ENCODE measurements at places on chromosomes 2 and 18.
A peak's percentile ranks its signal among the peaks of the same experiment; 100 is the strongest.

DNA sequence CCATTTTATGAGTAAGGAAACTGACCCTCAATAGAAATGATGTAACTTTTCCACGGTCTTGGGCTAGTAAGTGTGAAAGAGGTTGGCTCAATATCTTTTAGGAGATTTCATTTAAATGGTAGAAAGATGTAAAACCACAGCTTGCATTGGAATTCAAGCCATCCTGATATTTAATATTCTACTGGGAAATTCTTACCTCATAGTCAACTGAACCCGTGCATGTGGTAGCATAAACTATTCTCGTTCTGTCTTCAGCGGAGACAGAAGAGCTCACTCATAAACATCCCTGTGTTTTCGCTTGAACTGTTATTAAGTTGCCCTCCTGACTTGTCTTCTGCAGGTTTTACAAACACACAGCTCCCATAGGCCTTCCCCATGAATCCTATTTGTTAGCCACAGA is 8.5 kb upstream of the SPATS2L start:
- no peak for DNase-seq

DNA sequence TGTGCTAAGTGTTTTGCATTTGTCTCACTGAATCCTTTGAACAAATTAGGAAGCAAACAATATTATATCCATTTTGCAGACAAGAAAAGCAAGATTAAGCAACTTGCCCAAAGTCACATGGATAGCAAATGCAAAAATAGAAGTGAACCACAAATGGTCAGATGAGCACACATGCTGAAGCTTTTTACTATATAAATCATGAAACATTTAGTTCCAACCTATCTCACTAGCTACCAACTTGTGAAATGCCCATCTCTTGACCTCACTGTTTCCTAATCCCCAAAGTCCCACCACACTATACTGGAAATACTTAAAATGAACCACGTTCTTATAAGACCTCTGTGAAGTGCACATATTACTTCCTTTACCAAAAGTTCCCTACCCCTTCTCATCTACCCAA is 380.5 kb downstream of the ERBB4 start:
- DNase-seq: no peak

GRCh38 chr2:198322275-198322674 is 517.9 kb downstream of the PLCL1 start:
- DNase-seq: no peak

DNA sequence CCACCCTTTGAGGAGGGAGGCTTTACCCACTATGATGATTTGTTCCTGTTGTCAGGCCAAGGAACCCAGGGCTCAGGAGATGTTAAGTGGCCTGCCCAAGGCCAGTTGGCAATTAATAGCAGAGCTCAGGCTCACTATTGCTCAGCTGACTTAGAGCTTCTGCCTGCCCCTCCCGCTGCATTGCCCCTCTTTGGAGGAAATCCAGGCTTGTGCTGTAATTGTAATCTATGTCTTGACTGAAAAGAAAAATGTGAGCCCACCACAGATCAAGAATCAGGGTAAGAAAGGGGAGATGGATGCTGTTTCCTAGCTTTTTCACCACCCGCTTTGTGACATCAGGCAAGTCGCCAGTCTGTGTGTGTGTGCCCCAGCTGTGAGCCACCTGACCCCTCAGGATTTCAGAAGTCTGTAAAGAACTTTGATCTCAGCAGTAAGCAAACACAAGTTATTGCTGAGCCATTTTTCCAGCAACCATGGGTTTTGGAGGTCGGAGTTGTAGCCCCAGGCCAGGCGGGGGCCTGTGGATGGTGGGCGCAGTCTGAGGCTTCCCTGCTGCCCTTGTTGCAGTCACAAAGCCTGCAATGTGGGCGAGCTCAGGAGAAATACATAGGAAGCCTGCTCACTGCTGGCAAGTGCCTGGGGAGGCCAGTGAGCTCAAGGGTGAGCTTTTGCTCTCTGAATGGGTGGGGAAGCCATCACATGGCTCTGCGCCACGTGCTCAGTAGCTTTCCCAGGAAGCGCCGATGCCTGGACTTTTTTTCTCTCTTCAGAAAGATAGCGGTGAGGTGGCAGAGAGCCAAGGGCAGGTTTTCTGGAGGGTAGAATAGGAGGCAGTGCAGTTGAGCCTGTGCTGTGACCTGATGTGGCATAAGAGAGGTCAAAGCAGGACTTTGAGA is 6.1 kb downstream of the CABLES1 start:
- peak; percentile 49 for DNase-seq

DNA sequence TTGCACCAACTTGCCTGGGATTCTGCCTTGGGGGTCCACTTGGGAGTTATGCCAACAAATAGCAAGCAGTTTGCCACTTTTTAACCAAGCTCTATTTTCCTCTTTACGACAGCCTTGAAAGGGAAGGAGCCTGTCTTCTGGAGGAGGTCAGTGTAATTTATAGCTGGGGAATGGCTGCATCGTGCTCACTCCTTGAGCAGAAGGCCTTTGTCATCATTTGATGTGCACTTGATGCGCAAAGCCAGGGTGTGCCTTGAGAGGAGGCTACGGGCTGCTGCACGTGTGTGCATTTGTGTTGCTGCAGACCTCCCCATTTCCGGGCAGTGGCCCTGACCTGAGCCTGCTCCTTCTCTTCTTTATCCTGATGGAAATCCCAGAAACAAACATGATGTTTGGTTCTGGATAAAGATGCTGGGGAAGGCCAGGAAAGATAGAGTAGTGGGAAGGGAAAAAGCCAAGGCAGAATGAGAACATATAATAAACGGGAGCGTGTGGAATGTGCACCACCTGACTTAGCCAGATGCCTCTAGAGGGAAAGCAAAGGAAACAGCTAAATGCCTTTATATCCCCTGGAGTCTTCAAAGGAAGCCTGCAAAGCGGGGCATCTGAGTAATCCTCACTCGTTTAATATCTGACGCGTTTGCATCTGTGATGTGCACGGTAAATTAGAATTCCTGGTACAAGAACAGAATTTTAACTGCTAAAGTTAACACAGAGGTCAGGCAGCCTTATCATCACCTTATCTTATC is 68.3 kb upstream of the ZNF521 start:
- DNase-seq: no peak

DNA sequence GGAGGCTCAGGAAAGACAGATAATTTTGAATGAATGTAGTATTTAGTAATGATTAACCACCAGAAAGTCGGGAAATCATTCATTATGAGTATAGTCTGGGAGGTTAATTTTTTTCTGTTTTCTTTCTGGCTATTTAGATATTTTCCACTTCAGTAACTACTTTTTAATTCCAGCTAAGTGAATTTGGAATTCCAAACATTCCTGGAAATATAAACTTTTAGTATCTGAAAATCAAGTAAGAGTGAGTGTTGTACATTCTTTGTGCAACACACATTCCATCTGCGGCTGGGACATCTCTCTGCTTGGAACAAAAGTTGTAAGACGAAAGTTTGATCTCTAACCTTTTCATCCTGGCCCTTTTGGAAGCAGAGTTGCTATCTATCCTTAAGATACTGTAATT is 275.7 kb upstream of the SPRED2 start:
- no peak for DNase-seq

- no peak for DNase-seq
These were observed 9.9 kb upstream of the NPC1 start for GRCh38 chr18:23596183-23596582.

GRCh38 chr2:234403074-234403473 is 93.8 kb downstream of the ARL4C start:
- no peak for DNase-seq

- DNase-seq: no peak
These were observed 110.9 kb upstream of the COPS8 start for GRCh38 chr2:236974752-236975151.

DNA sequence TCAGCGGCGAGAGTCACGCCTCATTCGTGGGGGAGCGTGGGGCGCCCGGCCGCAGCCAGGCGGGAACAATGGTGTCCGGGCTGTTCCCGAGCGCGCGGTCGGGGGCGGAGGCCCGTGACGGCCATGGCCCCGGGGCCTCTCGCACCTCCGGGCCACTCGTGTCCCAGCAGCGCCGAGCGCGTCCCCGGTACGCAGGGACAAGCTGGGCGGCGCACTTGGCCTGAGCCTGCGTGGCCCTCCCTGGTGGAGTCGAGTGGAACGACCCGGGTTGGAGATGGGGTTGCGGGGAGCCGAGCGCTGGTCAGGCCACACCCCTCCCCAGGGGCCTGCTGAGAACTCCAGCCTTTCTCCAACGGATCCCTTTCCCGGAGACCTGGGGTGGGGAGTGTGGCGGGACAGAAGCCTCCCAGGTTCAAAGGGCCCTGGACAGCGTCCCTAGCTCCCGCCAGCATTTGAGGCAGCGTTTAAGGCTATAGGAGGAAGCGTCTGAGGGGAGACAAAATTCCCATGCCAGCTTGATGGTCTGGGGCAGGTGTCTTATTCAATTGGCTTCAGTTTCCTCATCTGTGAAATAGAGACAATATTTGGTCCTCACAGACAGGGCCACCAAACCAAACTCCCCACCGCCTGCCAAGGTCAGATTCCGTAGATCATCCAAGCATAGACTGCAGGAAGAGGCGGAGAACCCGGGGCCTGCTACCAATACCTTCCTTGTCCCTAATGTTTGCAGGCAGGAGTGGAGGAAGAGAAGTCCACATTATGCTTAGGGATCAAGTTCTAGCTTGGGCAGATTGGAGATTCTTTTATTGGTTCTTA is 553 bp downstream of the CNDP2 start:
- peak; percentile 20 for DNase-seq

GRCh38 chr18:47531717-47532116 is 280.3 kb upstream of the SKOR2 start:
- DNase-seq: no peak

GRCh38 chr2:26396734-26397298 is 4.9 kb upstream of the DRC1 start:
- no peak for DNase-seq

- no peak for DNase-seq
These were observed 58.4 kb upstream of the POMC start for GRCh38 chr2:25226827-25227226.

GRCh38 chr2:212354382-212354781 is 184.2 kb downstream of the ERBB4 start:
- no peak for DNase-seq

DNA sequence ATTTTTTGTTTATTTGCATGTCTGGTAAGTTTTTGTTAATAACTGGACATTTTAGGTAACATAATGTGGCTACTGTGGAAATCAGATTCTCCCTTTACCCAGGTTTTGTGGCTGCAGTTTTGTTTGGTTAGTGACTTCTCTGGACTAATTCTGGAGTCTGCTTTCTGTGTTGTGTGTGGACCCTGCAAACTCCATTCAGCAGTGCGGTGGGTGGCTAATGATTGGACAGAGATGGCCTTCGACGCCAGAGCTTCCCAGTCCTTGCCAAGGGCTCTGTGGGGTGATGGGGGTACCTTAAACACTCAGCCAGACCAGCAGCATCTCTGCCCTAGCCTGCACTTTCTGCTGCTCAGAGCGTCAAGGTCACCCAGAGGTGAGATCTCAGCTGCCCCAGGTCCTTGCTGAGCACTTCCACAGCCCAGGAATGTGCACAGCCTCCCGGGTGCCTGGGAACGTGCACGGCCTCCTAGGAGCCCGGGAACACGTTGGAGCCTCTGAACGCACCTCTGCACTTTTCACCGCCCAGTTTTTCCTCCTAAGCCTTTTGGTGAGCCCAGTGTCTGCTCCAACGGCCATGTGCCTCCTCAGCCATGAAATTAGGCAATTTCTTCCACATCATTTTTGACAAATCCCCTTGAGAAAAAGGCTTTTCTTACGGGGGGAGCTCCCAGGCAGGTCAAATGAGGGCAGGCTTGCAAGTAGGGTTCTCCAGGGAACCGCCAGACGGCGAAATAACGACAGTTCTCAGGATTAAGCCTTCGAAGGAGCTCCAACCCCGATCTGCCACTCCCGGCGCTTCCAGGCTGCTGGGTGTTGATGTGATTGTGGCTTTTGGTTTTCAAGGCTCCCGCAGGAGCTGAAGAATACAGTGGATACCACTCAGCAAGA is 35.2 kb upstream of the KLF11 start:
- DNase-seq: no peak

- DNase-seq: no peak
These were observed 1416.4 kb downstream of the DSC3 start for GRCh38 chr18:29626094-29626493.

- peak; percentile 39 for DNase-seq
These were observed 76.2 kb downstream of the CDK15 start for GRCh38 chr2:201882353-201883090.

DNA sequence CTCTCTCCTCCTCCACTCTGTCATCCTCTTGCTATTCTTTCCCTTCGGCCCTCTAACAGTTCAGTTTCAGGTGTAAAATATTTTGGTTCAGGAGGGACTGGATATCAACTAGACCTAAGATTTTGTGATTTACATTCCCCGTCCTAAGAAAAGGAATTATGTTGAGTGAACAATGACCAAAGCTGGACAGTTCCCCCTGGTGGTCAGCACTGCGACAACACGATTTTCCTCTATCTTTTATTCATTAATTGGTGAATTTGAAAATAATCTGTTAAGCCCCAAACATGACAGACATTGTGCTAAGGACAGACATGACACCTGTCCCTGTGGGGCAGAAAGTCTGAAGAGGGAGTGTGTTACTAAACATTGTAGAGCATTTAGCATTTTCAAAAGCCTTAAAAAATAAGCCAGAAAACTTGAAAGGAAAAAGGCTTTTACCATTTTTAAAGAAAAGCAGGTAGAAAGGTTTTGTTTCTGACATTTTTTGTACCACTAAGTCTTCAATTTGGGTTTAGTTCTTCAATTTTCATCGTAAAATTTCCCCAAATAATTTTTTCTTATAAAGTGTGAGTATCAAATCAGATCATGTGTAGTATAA is 28.4 kb upstream of the GTF2A1L start:
- DNase-seq: peak; percentile 58

All from NCI-H2081 (cell line).